Osteoblast (primary cell): ENCODE measurements at places on chromosomes 11 and 22. TPM values are rescaled to one million over a fixed set of nuclear protein-coding genes. Genes with fewer than 3 reads are reported as not detected.

Gene DUSP8
- under 0.01 TPM in 2 replicates for total RNA-seq

Gene SCGB1A1
- not detected in 2 replicates for total RNA-seq

Gene GAL3ST3
- total RNA-seq, result not detected in 2 replicates

Gene TIGD3
- total RNA-seq, result not detected in 2 replicates

DNA sequence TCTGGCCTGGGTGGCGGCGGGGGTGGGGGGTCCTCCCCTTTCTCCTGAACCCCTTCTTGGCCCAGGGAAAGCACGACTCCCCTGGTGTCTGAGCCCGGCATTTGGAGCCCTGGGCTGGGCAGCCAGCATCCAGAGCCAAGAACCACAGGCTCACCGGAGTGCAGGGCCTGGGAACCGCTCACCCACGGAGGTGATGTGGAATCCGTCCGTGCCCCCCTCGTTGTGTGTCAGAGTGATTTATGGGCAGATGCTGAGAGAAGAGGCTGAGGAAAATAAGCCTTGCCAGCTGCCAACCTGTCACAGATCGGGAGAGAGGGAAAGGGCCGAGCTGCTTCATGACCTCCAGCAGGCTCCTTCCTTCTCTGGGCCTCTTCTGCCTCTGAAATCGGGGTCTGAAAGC is 33.7 kb downstream of the WNT11 start:
- H3K4me3 ChIP-seq, result no peak overlapping the region
- no peak overlapping the region for H3K27ac ChIP-seq
- DNase-seq, result no peak
- H3K4me1 ChIP-seq, result no peaks in the 10 kb centered on the region

DNA sequence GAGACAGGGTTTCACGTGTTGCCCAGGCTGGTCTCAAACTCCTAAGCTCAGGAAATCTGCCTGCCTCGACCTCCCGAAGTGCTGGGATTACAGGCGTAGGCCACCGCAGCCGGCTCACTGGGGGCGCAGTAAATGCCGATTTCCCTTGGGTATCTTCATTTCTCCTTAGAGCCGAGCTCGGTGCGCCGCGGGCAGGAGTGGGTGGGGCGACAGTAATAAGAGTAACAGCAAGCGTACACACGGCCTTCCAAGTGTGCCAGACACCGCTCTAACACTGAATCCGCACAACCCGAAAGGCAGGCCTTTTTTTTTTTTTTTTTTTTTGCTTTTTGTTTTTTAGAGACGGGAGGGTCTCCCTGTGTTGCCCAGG is 500 bp upstream of the ADSL start:
- no peak for DNase-seq
- H3K27me3 ChIP-seq, result no peaks in the 10 kb centered on the region
- peak overlapping the region; percentile 96 for H3K4me3 ChIP-seq
- peak overlapping the region; percentile 73 for H3K27ac ChIP-seq
- H3K4me1 ChIP-seq, result peaks cover 14% of the 10 kb centered on the region

DNA sequence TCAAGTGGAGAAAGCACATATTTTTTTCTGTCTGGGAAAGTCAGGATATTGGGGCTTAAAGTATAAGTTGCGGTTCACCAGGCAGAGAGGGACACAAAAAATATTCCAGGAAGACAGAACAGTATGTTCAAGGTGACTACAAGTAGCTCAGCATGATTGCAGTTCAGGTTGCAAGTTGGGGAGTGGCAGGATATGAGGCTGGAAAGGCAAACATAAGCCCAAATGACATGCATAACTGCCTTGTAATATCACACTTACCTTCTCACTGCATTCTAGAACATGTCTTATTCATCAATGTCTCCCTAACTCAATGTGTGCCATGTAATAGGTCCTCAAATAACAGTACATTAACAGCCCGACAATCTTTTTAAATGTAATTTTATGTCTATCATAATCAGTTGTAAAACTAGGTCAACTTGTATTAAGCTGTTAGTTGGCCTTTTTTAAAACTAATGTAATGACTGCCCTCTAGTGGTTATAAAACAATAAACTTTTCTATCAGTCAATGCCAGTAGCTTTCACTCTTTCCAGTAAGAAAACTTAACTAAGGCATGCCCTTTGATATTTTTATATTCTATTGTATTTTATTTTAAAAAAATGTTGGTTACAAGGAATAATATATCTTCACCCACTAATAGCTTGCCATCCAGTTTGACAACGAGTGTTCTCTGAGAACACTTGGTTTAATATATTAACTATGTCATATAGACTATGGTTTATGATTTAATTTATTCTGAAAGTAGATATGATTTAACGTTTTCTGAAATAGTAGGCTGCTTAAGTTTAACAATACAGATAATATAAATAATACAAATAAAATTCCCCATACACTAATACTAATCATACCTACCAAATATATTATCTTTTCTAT is 39.4 kb upstream of the CFAP300 start:
- no peaks in the 10 kb centered on the region for H3K36me3 ChIP-seq
- no peak overlapping the region for H3K27ac ChIP-seq
- H3K27me3 ChIP-seq, result no peaks in the 10 kb centered on the region
- peaks cover 15% of the 10 kb centered on the region for H3K4me1 ChIP-seq
- no peak overlapping the region for H3K4me3 ChIP-seq
- DNase-seq, result no peak

- no peaks in the 10 kb centered on the region for H3K27me3 ChIP-seq
- no peaks in the 10 kb centered on the region for H3K4me1 ChIP-seq
- H3K36me3 ChIP-seq, result no peaks in the 10 kb centered on the region
- H3K27ac ChIP-seq, result no peak overlapping the region
- no peak for DNase-seq
- no peak overlapping the region for H3K4me3 ChIP-seq
Observed at GRCh38 chr22:48644108-48644507, 1183.6 kb downstream of the BRD1 start.

DNA sequence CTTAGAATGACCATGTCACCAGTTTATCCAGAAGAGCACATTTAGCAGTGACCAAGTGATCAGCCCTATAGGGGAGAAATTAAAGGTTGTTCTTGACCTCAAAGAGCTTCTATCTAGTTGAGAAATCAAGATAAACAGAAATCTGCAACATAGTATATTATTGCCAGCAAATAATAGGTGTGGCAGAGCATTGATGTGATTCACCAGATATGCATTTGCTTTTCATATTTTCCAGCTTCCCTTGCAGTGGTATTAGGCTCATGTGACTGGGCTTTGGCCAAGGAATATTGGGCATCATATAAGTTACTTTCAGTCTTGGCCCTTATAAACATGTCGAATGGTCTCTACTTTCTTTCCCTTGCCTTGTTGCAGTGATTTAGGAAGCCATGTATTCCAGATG is 34.5 kb downstream of the COMMD9 start:
- peaks cover 3% of the 10 kb centered on the region for H3K27me3 ChIP-seq
- no peak overlapping the region for H3K4me3 ChIP-seq
- H3K4me1 ChIP-seq, result peaks cover 7% of the 10 kb centered on the region
- no peak for DNase-seq
- H3K27ac ChIP-seq, result no peak overlapping the region

- DNase-seq, result no peak
- H3K4me3 ChIP-seq, result no peak overlapping the region
- no peaks in the 10 kb centered on the region for H3K36me3 ChIP-seq
- no peak overlapping the region for H3K27ac ChIP-seq
- no peaks in the 10 kb centered on the region for H3K4me1 ChIP-seq
Observed at GRCh38 chr11:129434641-129435498, 59.2 kb downstream of the BARX2 start.

- H3K4me3 ChIP-seq, result no peak overlapping the region
- H3K27me3 ChIP-seq, result no peaks in the 10 kb centered on the region
- no peak overlapping the region for H3K27ac ChIP-seq
Observed at GRCh38 chr22:43520632-43521039, 108.8 kb downstream of the MPPED1 start.

DNA sequence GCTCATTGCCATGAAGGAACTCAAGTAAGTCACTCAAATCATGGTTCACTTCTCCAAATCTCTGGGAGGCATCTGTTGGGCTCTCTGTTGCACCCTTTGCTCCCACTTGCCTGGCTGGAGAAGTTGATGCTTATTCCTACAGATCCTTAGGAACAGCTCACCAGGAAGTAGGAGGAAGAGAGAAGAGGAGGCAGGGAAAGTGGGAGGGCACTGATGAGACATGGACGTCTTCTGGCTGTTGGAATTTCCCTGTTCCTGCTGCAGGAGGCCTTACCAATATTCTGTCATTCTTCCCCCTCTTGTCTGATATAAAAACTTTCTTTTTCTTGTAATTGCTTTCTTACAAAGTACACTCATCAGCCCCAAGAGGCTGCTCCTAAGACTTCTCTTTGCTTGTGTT is 13.6 kb downstream of the POLR2F start:
- H3K36me3 ChIP-seq, result peaks cover 13% of the 10 kb centered on the region
- DNase-seq, result peak; percentile 85
- H3K27ac ChIP-seq, result no peak overlapping the region
- H3K4me1 ChIP-seq, result peaks cover 11% of the 10 kb centered on the region
- H3K27me3 ChIP-seq, result no peaks in the 10 kb centered on the region

DNA sequence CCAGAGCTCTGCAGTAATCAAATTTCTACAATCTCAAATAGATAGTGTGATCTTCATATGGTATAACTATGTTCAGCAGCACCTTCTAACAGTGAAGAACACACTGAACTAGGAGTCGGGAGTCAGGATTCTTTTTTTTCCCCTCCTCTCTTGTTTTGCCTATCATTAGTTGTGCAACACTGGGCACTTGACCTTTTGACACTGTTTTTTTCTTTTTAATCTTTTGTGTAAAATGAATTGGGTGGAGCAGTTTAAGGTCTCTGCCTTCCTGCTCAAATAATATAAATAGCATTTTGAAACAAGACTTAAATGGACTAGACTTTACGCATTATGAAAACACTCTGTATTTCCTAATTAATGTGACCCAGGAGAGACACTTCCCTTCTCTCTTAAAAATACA is 39.7 kb downstream of the CTSC start:
- no peak overlapping the region for H3K27ac ChIP-seq
- DNase-seq, result no peak
- H3K36me3 ChIP-seq, result no peaks in the 10 kb centered on the region
- H3K4me1 ChIP-seq, result peaks cover 8% of the 10 kb centered on the region

DNA sequence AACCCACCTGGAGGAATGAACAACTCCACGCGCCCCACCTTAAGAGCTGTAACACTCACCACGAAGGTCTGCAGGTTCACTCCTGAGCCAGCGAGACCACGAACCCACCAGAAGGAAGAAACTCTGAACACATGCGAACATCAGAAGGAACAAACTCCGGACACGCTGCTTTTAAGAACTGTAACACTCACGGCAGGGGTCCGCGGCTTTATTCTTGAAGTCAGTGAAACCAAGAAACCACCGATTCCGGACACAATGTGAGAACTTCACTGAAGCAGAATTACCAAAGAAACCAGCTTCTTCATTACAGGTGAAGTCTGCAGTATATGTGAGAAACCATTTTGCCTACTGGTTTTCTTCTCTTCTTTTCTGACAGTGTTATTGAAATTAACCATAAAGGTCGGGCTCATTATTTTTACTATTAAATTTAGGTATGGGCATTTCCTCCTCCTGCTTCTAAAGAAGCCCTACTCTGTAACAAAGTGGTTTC is 303.0 kb downstream of the KCNA4 start:
- no peaks in the 10 kb centered on the region for H3K4me1 ChIP-seq
- DNase-seq, result no peak
- H3K4me3 ChIP-seq, result no peak overlapping the region
- H3K36me3 ChIP-seq, result no peaks in the 10 kb centered on the region
- no peaks in the 10 kb centered on the region for H3K27me3 ChIP-seq

DNA sequence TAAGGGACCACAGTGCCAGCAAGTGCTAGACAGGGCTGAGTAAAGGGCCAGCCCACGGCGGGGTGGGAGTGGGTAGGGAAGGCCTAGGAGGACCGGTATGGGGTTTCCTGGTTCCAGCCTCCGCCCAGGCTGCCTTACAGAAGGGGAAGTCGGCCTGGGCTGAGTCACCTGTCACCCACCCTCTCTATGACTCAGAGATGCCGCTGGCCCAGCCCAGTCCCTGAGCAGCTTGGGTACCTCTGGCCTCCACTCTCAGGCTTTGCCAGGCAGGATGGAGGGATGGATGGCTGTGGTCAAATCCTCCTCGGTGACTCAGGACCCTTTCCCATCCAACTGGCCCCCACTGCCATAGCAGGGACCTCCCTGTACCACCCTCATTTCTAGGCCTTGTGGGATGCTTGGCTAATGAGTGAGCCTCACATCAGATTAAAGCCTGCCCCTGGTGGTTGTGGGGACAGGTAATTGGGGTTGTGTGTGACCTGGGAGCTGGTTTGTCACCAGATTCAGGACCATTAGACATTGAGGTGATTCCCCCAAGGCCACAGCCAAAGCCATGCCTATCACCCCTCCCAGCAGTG is 13.9 kb downstream of the SLC35E4 start:
- H3K36me3 ChIP-seq, result peaks cover 3% of the 10 kb centered on the region
- H3K4me1 ChIP-seq, result peaks cover 12% of the 10 kb centered on the region
- DNase-seq, result peak; percentile 94

DNA sequence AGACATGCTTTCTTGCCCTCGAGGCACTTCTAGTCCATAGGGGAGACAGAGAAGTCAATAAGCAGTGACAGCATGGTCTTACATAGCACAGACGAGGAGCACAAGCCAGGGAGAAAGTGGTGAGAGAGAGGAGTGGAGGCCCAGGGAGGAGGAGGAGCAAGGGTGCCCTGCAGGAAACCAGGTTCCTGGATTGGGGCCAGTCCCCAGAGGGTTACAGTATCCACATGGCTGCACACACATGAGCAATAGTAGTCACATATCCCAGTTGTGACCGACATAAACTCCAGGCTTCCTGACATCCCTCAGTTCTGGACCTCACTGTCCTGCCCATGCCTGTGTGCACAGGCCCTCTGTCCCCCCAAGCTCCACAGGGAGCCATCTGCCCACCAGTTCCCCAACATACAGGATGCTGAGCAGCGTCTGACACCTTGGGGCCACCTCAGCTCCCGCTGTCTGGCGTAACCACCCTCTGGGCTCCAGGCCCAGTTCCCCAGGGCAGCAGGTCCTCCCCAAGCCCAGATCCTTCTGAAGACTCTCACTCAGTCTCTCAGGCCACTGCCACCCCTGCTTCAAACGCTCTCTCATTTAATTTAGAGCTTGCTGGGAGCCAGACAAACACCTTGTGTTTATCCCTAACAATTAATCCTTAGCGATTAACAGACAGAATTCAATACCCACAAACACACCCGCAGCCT is 53.7 kb downstream of the DSCAML1 start:
- H3K27ac ChIP-seq, result no peak overlapping the region
- H3K36me3 ChIP-seq, result no peaks in the 10 kb centered on the region
- no peak for DNase-seq

- H3K27me3 ChIP-seq, result peaks cover 6% of the 10 kb centered on the region
- peaks cover 12% of the 10 kb centered on the region for H3K4me1 ChIP-seq
- H3K36me3 ChIP-seq, result no peaks in the 10 kb centered on the region
- DNase-seq, result peak; percentile 90
Observed at GRCh38 chr11:44530413-44531115, 34.9 kb upstream of the CD82 start.
